ENCODE measurements at places on chromosomes 4 and X.

DNA sequence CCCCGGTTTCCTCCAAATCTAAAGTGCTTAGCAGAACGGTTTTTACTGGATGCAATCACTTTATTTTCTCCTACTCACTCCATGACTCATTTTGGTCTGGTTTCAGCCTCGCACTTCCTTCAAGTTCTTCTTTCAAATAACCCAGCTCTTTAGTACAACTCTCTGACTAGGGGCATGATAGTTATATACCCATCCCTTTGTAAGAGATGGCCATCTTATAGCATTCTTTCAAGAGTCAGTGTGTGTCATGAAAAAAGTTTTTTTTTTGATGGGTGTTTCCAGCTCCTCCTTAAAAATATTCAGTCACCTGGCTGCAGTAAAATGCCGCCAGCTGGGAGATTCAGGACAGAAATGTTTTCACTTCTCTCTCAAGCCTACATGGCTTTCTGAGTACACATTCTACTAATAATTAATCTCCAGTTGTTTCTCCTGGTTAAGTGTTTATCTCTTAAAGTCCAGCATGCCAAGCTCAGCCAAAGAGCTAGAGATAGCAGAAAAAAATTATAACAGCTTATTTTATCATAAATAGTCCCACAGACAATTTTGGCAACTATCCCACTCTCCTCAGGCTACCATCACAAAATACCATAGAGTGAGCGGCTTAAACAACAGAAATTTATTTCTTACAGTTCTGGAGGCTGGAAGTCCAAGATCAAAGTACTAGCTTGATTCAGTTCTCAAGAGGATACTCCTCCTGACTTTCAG, 139.3 kb downstream of the GASK1B start:
- no peak for DNase-seq

GRCh38 chr4:21765810-21766407, 182.7 kb downstream of the KCNIP4 start:
- DNase-seq = no peak

DNA sequence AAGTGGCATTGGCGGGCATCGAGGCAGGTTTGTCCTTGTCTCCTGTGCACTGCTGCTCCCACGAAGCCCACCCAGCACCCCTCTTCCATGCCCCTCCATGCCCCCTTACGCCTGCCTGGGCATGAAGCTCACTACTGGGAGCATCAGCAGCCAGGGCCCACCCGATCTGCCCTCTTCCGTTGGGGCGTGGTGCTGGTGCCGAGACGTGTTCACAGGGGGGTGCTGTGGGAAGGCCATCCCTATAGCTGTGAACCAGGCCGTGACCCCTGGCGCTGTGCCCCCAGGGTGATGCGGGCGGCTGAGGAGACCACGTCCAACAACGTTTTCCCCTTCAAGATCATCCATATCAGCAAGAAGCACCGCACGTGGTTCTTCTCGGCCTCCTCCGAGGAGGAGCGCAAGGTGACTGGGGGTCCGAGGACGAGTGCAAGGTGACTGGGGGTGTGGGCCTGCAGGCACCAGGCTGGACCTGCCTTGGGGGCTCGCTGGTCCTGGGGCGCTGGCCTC, 19.3 kb upstream of the ADD1 start:
- DNase-seq = no peak

GRCh38 chr4:94519019-94519418, 67.3 kb downstream of the PDLIM5 start:
- DNase-seq = no peak

GRCh38 chrX:22922961-22923360, 76.8 kb upstream of the DDX53 start:
- DNase-seq = peak; percentile 50

DNA sequence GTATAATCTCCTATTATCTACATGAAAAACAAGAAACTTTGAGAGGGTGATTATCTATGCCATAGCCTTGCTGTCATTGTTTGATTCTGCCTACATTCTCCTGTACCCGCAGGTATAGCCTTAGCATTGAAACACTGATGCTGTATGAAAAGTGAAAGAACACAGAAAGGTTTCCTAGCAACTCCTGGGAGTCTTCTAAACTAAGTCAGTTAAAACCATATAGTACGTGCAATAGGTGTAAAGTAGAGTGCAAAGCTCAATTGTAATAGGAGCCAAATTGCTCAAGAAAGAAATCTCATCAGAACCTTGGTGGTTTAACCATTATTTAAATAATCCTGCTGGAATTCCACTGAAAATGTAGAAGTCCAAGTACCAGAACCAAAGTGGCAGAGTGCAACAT, 489.7 kb downstream of the PCDH10 start:
- DNase-seq = no peak

GRCh38 chr4:124331781-124332180, 380.8 kb downstream of the ANKRD50 start:
- DNase-seq = no peak

DNA sequence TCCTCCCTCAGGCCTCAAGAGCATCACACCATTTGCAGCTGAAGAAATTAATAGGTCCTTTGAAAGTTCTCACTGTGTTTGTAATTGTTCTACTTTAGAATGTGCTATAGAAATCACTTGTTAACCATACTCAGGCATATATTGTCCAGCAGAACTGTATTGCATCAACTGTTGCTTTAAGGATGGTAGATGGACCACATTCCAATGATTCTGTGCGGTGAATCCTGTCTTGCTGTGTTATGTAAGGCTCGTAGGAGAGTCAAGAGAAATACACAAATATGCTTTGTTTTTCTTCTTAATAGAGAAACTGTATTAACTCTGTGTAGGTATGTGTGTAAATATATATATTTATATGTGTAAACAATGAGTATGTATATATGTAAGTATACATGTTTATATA, 6.3 kb upstream of the ADGRA3 start:
- DNase-seq = no peak

GRCh38 chr4:148017801-148018200, 285.9 kb downstream of the ARHGAP10 start:
- no peak for DNase-seq

DNA sequence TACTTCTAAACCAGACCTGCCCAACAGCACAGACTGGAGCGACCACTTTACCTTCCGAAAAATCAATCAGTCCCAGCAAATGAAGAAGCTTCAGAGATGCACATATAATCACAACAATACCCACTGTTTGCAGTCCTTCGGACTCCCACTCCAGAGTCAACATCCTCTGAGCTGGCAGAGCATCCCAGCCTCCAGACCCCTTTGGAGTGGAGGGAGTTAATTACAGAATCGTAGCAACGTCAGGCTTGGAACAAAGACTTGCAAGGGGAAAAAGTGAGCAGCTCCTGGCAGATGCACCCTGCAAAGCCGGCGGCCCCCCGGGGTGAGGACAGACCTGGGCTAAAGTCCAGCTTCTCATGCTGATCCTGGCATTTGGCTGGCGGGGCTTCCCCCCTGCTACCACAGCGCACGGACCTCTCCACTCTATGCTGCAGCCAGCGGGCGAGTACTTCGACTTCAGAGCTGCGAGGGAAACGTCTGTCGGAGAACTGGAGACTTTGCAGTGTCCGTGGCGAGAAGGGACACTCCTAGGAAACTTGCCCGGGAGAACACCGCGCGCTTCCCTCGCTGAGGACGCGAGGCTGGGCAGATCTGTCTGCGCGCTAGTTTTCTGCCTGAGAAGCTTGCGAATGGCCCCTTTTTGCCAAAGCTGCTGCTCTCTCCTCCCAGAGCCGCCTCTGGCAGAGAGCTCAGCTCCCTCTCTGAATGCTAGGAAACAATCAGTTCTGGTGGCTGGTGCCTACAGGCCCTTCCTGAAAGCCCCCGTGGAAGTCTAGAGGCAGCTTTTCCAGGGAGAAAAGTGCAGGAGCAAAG, 283.7 kb downstream of the PACRGL start:
- DNase-seq = no peak

- DNase-seq = no peak
Observed at GRCh38 chr4:73477176-73477575, 4.4 kb upstream of the AFM start.

DNA sequence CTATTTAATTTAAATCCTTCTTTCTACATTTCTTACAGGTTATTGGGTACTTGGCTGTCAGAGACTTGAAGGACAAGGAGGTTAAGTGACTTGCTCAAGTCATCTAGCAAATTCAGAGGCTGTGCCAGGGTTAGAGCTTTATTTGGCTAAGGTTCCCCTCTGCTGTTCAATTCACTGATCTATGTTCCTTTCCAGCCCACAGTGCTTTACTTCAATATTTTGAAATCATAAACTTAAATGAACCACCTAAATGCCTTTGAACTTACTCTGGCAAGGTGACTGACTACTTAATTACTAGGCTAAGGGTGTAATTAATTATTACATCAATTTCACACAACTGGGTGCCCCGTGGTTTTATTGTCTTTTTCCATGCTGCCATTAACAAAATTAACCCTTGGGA, 288.7 kb downstream of the CAMK2D start:
- no peak for DNase-seq

DNA sequence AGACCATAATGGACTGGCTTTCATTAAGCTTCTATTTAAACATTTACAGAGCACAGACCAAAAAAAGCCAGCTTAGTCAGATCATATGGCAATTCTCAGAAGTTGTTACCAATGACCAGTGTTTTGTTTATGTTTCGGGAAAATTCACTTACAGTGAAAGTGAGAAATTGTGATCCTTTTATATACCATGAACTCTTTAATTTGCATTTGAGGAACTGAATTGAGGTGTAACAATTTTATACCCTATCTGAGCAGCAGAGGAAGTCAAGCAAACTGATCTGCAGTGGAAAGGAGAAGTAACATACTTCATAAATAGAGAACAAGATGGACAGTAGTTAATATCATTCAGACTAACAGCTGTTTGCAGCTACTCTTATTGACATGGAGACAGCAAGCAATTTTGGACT, 97.1 kb downstream of the TMA16 start:
- no peak for DNase-seq

- DNase-seq = no peak
Observed at GRCh38 chr4:77880784-77881183, 18.2 kb downstream of the MRPL1 start.

DNA sequence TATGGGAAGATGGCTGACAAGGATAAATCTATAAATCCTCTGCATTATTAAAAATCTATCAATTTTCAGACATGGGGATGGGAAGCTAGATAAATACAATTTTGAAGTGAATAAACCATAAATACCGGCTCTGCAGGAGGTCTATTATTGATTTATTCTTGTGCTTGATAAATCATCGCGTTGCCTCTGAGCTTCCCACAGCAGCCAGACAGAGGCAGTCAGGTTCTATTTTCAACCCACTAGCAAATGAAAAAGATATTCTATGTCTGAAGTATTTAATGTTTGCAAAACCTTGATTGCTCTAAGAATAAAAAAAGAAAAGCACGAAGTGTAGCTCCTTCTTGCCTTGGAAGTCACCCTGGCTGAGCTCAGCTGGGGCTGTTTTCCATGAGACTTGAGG, 216.2 kb downstream of the DHRSX start:
- no peak for DNase-seq

- peak; percentile 72 for DNase-seq
Observed at GRCh38 chr4:153731239-153731638, 28.6 kb downstream of the RNF175 start.

GRCh38 chr4:124017185-124017785, 620.7 kb downstream of the SPRY1 start:
- no peak for DNase-seq

DNA sequence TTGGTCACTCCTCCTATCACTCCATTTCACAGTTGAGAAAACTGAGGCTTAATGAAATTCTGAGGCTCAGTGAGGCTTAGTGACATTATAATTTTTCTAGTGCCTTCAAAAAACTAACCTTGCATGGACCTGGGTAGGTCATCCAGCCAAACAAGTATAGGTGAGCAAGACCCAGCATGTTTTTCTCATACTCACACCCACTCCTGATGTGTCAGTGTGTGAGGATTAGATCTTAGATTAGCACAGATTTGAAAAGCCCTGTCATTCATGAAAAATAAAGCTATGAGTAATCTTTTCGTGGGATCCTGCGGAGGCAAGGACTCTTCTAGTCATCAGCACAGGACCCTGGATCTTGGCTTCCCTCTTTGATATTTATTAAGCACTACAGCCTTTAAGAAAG, 146.7 kb downstream of the CHIC2 start:
- no peak for DNase-seq

DNA sequence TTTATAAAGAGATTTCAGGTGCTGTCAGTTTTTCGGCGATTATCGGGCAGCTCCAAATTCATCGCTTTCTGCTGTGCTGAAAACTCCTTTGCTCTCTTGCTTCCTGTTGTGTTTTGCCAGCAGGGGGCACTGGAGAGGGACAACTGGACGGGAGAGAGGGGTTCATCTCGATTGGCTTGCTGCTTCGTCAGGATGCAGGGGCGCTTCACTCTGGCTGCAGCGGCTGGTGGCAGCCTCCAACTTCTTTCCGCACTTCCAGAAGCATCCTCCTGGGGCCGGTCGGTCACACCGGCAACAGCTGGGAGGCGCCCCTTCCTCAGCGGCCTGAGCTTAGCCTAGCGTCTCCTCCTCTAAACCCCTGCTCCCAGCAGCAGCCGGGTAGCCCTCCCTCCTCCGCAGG, 29.5 kb downstream of the MSL3 start:
- peak; percentile 11 for DNase-seq

GRCh38 chrX:110414679-110415439, 56.2 kb downstream of the RTL9 start:
- DNase-seq = no peak

- DNase-seq = peak; percentile 85
Observed at GRCh38 chrX:119503484-119503861, 35.2 kb downstream of the SLC25A5 start.

- no peak for DNase-seq
Observed at GRCh38 chr4:625631-626161, 323 bp downstream of the PDE6B start.

DNA sequence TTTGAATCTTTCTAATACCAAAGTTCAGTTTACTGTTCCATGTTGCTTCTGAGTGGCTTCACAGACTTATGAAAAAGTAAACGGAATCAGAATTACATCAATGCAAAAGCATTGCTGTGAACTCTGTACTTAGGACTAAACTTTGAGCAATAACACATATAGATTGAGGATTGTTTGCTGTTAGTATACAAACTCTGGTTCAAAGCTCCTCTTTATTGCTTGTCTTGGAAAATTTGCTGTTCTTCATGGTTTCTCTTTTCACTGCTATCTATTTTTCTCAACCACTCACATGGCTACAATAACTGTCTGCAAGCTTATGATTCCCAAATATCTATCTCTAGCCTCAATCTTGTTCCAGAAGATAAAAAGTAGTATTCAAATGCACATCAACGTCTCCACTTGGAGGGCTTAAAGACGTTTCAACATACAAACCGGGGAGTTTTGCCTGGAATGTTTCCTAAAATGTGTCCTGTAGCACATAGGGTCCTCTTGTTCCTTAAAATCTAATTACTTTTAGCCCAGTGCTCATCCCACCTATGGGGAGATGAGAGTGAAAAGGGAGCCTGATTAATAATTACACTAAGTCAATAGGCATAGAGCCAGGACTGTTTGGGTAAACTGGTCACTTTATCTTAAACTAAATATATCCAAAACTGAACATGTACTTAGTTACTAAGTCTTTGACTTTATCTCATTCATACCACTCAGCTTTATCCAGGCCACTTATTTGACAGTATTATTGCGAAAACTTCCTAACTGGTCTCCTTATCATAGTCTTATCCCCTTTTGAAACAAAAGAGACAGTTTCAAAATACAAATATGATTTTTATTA, 3.6 kb upstream of the AFP start:
- DNase-seq = no peak

- no peak for DNase-seq
Observed at GRCh38 chr4:142088906-142089305, 452.5 kb downstream of the IL15 start.

All from stromal cell of bone marrow (primary cell).